Stimulated activated CD4-positive, alpha-beta T cell treated with anti-CD3 and anti-CD28 coated beads, Interleukin-1b, Interleukin-23, amount 100 ng/mL, for 48 hours (primary cell): ENCODE measurements at places on chromosomes 7 and 10.

GRCh38 chr10:11154333-11154732 is 136.7 kb downstream of the CELF2 start:
- DNase-seq: no peak

DNA sequence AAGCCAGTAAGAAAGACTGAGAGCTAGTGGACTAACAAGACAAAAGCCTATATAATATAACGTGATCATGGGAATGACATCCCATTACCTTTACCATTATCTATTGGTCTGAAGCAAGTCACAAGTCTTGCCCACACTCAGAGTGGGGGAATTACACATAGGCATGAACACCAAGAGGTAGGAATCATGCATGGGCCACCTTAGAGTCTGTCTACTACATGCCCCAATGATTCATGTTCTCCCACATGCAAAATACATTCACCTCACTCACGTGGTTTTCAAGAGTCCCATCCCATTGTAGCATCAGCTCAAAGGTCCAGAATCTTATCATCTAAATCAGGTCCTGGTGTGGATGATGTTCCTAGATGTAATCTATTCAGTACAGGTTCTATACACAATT is 29.4 kb downstream of the DNAJC9 start:
- DNase-seq: no peak

DNA sequence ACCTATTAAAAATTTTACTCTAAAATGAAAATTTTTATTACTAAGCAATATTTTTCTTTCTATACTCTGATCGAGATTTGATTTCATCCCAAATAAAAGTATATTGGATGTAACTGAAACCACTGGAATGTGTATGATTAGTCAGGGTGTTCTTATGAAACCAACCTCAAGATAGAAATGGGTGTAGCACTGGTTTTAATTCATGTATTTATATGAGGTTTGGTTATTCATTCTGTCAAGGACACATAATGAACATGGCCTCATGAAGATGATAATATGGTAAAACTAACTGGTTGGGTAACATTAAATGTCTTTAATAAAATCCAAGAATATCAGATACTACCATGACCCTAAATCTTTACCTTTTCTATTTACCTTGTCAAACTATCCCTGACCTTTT is 197.7 kb downstream of the SEMA3A start:
- no peak for DNase-seq

DNA sequence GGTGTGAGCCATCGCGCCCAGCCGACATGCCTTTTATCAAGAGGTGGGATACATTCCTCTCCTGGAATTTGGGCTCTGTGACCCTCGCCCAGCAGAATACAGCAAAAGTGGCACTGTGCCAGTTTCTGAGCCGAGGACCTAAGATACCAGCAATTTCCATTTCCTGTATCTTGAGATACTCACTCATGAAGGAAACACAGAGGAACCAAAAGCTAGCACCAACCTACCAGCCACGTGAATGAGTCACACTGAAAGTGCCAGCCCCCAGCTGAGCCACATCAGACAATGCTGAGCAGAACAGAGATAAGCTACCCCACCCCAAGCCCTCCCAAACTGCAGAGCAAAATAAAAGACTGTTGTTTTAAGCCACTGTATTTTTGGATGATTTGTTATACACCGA is 56.3 kb downstream of the CACUL1 start:
- DNase-seq: peak; percentile 84

DNA sequence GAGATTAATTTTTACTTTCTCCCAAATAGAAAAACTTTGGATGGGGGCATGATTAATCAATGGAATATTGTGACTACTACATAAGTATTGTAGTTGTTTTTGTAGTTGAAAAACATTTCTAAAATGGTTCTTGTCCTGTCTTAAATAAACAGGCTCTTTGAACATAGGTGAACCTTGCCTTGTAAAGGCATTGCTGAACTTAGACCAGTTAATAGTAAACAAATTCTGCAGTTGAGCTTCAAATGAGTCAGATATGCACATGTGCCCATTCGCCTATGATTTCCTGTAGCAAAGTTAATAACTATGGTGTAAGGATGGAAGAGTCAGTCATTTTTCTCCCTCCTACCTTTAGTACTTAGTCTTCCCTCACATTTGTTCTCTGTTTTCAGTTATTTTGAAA is 22.6 kb downstream of the CUTC start:
- no peak for DNase-seq

DNA sequence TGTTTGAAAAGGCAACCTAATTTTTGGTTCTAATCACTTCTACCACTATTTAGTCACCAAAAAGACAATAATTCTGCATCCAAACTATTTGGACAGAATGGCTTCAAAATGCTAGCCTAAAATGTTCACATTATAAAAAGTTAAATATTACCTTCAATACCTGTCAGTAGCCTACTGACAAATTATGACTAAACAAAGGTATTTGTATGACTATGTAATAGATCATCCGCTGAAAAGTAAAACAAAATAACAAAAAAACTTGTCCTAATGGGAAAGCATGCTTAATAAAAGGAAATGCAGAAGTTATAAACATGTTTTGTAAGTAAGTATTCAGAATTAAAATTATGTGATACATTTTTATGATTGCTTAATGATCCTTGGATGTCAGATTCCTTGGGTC is 36.6 kb downstream of the CD36 start:
- no peak for DNase-seq

GRCh38 chr7:25186436-25186835 is 41.9 kb downstream of the NPVF start:
- no peak for DNase-seq

- DNase-seq: no peak
These were observed 30.1 kb upstream of the KCNMA1 start for GRCh38 chr10:77667426-77668324.

DNA sequence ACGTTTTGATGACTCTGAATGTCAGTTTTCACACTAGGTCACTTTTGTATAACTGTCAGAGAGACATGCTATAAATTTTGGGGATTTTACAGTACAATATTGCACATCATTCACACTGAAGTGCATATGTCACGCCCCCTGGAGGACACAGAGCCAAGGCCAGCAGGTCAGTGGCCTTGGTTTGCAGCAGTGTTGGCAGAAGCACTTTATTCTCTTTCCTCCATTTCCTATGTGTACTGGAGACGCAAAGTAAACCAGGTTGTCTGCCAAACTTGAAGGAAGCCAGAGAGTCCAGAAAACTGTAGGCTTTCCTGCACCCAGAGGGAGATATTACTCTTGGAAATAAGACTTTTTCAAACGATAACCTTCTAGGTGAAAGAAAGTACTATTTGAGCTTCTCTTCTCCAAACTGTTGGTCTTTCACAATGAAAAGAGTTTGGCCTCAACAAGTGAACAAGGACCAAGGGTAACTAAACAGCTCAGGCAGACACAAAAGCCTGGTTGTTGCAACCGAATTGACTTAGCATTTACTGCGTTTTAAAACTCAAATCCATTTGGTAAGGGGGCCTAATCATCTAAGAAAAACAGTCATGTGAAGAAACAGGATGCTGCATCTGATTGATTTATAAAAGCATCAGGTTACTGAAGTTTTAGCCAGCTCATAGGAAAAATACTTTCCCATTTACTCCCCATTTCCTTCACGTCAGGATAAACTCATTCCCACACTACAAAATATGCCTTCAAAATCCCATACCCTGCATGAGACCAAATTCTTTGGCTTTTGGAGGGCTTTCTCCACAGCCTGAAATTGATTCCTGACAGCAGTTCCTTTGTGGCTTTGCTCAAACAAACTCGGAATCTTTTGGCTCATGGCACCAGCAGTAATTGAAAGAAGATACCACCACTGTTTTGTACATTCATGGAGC is 83.0 kb upstream of the SEC61G start:
- no peak for DNase-seq

DNA sequence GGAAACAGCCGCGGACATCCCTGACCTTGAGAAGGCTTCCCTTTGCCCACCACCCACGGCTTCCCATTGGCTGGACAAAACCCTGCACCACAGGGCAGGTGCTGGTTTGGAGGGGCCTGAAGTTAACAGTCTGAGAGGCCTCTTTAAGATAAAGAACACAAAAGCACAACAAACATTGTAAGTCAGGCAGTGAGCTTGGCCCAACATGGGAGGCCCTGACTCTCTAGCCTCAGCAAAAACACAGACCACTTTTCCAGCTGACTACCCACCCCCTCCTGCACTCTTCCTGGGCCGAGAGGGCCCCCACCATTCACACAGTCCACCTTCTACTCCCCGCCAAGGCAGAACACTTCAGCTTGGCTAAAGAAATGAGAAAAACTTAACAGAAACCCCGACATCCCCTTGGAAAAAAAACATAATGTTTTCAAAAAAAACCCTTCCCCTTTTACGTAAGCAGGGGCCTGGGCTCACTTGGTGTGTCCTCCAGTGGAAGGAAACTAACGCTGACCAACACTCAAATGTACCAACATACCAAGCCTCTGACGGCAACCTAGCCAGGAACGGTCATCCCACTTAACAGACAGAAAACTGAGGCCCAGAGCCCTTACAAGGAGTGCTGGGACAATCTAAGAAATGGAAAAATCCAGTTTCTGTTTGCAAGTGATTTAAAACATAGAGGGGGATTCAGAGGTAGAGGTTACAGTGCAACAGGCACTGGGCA is 80.9 kb downstream of the COBL start:
- DNase-seq: no peak

DNA sequence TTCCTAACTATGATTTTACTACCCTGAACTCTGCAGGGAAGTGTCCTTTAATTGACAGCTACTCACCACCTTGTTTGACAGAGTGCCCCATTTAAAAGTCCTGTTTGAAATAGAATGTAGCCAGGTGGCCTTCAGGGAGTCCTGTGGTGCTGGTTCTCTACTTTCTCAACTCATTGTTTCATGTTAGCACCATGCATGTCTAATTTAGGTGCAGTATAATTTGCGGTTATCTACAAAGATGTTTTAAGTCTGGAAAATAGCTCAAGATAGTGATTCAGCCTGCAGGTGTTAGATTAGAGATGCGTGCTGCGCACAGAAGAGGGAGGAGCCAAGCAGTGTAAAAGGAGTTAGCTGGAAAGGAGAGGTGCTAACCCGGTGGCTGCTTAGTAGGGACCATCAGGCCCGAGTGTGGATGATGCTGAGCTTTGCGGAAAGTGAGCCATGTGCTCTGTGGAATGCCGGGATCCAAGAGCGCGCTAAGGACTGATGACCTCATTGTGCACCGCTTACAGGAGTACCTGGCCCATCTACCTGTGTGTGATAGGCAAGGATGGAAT is 1.2 kb downstream of the CCM2 start:
- DNase-seq: peak; percentile 79

- DNase-seq: no peak
These were observed 17.3 kb downstream of the DGKI start for GRCh38 chr7:137829337-137829992.

DNA sequence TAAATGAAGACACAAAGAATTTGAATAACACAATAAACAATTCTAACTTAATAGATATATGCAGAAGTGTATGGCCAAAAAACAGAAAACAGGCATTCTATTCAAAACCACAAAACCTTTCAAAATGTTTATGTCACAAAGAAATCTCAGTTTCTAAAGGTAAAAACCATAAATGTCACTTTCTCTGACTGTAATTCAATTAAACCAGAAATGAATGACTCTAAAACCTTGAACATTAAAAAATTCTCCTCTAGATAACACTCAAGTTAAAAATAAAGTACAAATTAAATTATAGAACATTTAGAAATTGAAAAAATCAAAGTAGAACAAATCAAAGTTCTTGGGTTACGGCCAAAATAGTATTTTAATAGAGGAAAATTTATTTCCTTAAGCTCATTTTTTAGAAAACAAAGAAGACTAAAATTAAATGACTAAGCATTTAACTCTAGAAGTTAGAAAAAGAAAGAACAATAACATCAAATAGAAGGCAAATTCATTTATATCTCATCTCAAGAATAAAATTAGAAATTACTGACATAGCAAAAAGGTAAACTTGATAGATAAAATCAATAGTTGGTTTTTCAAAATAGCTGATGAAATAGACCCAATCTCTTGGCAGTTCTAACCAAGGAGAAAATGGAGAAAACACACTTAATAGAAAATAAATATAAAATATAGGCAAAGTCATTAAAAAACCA is 198.8 kb downstream of the TEX36 start:
- no peak for DNase-seq

DNA sequence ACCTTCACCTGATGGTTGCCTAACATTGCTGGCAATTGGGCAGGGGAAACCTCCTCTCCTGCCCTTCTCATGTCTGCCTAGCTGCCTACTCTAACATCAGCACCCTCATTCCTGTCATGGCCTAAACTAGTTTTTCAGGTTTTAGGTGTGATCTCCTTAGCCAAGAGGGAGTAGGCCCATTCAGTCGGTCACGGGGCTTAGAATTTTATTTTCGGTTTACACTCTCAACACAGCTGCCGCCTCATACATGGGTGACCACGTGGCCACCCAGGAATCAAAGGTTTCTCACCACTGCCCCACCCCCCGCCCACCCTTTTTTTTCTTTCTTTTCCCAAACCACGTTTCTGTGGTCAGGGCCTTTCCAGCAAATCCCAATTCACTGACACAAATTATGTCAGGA is 97.2 kb downstream of the RALA start:
- DNase-seq: no peak

GRCh38 chr7:9836671-9837070 is 1137.0 kb upstream of the PHF14 start:
- no peak for DNase-seq

GRCh38 chr10:47214520-47214919 is 85.5 kb upstream of the GDF10 start:
- DNase-seq: no peak

- DNase-seq: no peak
These were observed 172.5 kb downstream of the PIP4K2A start for GRCh38 chr10:22541900-22542299.

DNA sequence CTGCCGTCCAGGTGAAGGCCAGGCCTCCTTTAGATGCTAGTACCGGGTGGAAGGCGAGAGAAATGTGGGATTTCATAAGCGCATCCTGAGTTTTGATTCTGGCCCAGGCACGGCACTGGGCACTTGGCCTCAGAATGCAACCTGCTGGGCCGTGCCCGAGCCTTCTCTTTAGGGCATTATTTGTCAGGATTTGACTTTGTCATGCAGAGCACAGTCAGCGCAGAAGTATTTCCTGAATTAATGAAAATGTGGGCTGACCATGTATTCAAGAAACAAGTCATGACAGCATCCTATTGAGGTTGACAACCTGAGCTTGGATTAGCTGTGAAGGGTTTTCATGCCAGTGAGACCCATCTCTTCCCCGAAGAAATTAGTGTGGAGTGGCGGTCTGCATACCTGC is 34.4 kb downstream of the RCC1L start:
- no peak for DNase-seq

GRCh38 chr7:148982654-148983199 is 45.6 kb downstream of the PDIA4 start:
- no peak for DNase-seq

DNA sequence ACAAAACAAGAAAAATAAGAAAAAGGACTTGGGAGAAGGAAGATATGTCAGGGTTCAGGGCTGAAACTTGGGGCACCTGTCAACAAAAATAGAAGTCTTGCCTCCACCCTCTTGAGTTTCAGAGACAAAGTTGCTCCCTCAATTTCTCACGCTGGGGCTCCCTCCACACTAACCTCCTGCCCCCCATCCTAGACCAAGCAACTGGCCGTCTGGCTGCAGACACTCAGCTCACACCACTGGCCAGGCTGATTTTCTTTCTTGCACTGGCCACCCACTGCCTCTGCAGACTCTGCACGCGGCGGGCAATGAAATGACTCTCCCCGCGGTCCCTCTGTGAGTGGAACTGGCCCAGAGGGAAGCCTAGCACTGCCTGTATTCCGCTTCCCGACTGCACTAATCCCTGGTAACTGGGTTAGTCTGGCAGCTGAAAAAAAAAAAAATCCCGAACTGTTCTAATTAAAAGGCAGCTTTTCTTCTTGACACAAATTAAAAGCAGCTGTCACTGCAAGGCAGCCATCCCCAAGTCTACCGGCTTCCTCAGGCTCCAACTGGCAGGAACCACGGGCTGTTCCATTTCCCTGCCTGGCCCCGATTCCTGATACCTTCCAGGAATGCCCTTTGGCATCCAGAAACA is 83.5 kb downstream of the SPDYE5 start:
- no peak for DNase-seq
